Activated T-cell treated with anti-CD3 and anti-CD28 coated beads, Interleukin-2, amount 50 U/mL, for 4 hours (primary cell): ENCODE measurements at places on chromosomes 5 and 9. TPM values are rescaled to one million over a fixed set of nuclear protein-coding genes. Genes with fewer than 3 reads are reported as not detected.

GAS1 gene
- 0.41 TPM for total RNA-seq

PCDHGA4 gene
- 0.08 TPM for total RNA-seq

ACOT12 gene
- not detected for total RNA-seq

CER1 gene
- total RNA-seq = not detected

NUTM2F gene
- total RNA-seq = not detected

OR13J1 gene
- not detected for total RNA-seq

OBP2B gene
- total RNA-seq = not detected

CAMK2A gene
- not detected for total RNA-seq

CAMK4 gene
- total RNA-seq = 36.9 TPM

TXNDC8 gene
- total RNA-seq = not detected

CYSRT1 gene
- total RNA-seq = 0.46 TPM

SLC44A1 gene
- total RNA-seq = 4.1 TPM
